ENCODE measurements at places on chromosomes 12 and 14.

DNA sequence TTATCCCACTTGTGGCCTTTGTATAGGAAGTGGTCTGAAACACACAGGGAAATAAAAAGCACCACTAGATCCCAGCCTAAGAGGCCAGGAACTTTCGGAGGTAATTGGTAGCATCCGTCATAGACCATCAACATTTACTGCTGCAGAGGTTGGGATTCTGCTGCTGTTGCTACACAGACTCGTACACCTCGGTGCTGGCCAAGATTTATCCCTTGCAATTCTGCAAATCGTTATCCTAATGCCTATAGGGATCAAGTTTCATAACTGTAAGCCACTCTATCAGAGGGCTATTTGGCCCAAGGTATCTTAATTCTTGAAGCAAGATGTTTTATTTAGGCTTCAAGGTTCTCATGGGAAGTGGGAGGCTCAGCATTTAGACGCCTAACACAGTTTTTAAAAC is 913.6 kb downstream of the GALC start:
- DNase-seq = no peak

DNA sequence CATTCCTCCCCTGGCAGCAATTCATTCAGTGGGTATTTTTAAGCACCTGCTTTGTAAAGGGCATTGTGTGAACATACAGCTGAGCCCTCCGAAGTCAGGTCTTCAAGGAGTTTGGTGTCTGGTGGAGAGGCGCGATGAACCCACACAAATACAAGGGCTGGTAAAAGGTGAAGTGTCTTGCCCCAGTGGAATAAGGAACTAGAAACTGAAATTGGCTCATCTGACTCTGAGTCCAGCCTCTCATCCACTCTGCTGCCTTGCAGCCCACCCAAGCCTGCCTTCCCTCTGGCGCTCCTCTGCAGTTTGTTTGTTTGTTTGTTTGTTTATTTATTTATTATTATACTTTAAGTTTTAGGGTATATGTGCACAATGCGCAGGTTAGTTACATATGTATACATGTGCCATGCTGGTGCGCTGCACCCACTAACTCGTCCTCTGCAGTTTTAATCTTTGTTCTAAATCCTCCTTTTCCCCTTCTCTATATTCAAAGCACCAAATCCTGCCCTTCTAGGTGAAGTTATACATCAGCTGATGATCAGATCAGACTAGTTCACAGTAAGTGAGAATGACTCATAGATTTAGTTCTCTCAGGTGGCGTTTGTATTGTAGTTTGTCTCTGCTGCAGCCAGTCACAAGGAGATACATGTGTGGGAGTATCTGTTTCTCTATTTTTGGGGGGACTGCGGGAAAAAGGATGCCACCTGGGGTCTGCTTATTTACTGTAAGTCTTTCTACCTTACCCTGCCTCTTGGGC is 394.5 kb downstream of the APAF1 start:
- no peak for DNase-seq

DNA sequence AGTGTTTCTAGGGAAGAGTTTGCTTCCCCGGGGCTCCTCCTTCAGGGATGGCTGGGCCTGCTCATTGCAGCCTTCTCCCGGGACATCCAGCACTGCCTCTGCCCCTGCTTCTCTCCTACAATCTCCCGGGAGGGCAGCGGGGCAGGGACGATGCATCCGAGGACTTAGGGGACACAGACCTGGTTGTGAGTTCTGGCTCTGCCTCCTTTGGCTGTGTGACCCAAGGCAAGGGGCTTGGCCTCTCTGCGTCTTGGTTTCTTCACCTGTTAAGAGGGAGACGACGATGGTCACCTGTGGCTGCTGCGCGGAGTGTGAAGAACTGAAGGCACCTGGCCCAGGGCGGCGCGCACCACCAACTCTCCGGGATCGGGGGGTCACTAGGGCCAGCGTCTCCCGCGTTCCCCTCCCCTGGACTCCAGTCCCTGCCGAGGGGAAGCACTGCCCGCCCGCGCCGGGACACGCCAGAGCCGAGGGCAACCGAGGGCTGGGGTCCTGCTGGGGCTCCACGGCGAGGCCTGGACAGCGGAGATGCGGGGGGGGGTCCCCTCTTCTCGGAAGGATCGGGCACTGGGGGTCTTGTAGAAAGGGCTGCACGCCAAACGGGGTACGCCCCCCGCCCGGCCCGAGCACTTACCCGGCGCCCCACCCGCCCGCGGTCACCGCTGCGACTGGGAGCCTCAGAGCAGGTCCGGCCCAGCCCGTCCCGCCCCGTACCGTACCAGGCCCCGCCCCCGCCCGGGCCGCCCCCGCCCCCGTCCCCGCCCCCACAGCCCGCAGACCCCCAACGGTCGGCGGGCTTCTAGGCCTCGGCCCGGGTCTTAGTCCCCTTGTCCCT is at the start of gene HVCN1:
Gene HVCN1 (minus strand): TSS at position 670 of the 835 bp plus-strand sequence. CDS start 5,870 bp downstream, outside the sequence.
- DNase-seq = no peak

- DNase-seq = no peak
Measured at GRCh38 chr14:27634056-27634970, 1036.5 kb upstream of the NOVA1 start.

DNA sequence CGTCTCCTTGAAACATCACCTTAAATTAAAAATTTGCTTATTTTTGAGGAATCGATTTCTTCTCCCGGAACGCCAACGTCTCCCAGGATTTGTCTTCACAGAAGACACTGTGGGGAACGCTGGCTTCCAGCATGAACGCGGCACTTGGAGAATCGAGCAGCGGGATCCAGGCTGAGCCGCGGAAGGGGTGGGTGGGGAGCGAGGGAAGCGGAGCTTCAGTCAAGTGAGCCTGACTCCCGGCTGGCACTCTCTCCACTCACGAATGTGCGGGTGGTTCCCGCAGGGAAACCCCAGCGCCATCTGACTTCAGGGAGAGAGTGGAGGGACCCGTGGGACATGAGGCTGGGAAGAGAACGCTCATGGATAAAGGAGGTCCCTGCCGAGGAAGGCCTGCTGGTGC is 506.0 kb upstream of the TMEM132C start:
- DNase-seq = no peak

- DNase-seq = no peak
Measured at GRCh38 chr14:98144964-98145363, 1127.0 kb downstream of the BCL11B start.

DNA sequence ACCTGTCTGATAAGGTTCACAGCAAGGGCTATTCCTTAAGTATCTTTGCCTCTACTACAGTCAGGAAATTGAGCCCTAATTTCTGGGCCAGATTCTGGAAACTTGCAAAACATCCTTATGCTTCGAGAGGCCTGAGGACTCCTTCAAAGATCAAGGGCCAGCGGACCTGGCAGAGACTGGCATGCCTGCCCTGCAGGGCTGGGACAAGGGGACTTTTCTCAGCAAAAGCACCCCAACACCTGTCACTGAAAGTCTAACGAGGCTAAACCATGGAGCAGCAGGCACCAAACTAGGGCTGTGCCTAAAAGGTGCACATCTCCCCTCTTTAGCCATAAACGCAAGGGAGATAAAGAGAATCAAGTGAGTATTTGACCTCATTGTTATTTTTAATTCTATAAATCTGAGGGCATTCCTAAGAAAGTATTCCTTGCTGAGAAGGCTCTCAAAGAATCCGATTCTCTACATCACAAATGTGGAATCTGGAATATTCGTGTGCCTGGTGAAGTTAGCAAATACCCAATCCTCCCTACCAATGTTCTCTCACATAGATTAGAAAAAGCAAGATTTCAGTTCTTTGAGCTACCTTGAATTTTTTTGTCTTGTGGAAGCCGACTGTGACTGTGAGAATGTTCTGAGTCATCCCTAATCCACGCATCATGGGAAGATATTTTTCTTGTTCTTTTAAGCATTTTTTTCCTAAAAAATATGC is 328.2 kb upstream of the NOVA1 start:
- DNase-seq = no peak

DNA sequence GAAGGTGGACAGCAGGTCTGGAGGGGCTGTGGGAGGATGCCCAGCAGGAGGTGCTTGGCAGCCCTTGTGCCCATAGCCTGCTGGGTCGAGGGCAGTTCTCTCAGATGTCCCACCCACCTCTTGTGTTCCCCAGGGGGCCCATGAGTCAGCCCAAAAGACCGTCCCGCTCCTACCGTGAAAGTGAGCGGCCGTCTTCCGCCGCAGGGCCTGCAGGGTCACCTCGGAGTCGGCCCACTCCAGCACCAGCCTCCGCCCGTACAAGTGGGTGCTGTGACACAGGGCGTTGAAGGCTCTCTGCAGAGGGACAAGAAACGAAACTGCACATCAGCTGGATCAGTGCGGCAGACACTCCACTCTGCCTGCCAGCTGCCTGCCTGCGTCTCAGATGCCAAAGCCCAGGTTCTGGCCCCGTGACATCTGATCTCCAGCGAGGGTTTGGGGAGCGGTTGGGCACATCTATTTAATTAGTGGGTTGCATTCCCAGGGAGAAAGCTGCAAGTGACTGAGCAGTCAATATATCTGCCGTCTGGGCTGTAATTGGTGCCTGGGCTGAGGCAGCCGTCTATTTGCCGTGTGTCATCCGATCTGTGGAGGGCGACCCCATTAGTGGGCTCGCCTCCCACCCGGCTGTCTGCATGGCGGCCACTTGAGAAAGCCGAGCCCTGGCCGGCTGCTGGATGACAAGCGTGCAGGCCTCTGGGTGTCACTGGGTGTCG is 121.5 kb downstream of the RBM19 start:
- DNase-seq = no peak

GRCh38 chr12:75345531-75345930 is 11.1 kb downstream of the GLIPR1L1 start:
- no peak for DNase-seq

DNA sequence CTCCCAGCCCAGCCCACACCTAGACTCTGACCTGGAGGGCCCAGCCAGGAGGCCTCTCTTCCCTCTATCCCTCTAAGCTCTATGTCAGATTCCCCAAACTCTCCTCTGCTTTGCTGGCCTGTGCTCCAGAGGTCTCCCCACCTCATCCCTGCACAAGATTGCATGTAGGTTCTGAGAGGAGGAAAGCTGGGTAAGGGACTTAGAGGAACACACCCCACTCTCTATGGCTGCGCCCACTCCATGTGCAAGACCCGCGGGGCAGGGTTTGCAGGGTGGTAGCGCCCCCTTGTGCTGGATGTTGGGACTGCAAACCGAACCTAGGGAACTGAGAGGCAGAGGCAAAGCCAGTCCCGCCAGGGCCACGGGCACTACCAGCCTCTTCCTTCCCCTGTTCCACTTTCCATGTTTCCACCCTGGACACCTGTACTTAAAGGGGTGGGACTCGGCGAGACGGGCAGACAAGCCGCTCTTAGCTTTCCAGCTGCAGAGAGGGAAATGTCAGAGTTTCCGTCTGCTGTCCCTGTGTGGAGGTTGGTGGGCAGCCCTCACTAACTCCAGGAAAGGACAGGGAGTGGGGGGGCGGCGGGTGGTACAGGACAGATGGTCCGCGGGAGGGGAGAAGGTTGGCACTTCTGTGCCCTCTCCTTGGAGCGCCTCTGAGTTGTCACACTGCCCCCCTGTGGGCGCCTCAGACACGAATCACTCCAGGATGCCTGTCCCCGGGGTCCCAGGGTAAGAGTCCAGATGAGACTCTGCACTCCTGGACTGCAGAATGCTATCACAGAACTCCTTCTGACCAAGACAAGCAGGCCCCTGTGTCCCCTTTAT is 16.8 kb downstream of the MMP14 start:
- DNase-seq = no peak

DNA sequence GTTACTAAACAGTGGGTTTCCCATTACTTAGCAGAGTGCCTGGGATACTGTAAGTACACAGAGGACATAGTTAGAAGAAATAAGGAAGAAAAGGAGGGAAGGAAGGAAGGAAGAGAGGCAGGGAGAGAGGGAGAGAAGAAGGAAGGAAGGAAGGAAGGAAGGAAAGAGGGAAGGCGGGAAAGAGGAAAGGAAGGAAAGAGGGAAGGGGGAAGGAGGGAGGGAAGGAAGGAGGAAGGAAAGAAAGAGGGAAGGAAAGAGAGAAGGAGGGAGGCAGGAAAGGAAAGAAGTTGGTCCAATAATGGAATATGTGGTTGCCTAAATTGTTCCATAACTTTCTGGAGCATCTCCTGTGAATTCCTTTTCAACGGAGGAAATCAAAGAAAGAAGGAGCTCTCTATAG is 1230.4 kb downstream of the AACS start:
- DNase-seq = no peak

- DNase-seq = no peak
Measured at GRCh38 chr12:46938071-46938678, 112.4 kb upstream of the SLC38A4 start.

DNA sequence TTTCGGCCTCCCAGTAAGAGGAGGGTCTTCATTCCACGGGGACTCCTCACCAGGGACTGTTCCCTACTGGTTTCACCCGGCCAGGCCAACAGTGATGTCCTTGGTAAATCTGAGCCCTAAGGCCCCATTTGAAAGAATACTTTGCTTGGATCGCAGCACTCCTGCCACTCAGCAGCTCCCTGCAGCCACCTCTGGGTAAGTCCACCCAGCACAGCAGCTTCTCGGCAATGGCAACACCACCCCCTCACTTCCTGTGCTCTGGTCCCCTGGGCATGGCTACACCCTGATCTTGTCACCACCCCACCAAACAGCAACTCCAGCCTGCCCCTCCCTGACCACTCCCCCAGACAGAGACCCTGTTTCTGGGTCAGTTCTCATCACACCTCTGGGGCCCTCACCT is 100.3 kb downstream of the SETD3 start:
- no peak for DNase-seq

GRCh38 chr12:68327896-68328295 is 4.3 kb downstream of the MDM1 start:
- DNase-seq = no peak

DNA sequence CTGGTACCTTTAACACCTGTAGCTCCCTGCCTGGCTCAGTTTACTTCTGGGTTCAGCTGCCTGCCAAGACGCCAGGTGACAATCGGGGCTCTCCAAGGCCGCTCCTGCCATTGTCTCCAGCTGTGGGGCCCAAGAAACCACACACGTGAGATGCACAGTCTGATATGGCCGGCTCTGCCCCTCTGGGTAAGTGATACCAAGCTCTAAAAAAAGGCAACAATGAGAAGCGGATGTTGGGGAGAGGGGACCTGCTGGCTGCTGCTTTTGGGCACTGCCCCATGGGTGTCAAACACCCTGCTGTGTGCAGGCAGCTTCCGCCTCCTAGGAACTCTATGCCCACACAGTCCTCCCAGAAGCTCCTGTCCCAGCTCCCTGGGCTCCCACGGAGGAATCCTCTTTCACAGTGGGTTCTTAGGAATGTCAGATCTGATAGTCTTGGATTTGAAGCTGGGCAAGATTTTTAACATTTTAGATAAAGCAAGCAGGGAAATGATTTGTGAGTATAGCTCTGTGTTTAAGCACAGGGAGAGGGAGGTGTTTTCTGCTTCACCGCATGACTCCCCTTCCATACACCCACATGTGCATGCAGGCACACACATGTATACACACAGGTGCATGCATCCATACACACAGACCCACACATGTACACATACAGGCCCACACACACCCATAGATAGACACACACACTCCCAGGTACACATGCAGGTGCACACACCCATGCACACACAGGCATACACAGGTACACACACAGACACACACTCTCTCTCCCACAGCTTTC is 1135.8 kb downstream of the BCL11B start:
- DNase-seq = no peak
